ENCODE measurements at places on chromosomes 7 and 10.
A peak's percentile ranks its signal among the peaks of the same experiment; 100 is the strongest.

DNA sequence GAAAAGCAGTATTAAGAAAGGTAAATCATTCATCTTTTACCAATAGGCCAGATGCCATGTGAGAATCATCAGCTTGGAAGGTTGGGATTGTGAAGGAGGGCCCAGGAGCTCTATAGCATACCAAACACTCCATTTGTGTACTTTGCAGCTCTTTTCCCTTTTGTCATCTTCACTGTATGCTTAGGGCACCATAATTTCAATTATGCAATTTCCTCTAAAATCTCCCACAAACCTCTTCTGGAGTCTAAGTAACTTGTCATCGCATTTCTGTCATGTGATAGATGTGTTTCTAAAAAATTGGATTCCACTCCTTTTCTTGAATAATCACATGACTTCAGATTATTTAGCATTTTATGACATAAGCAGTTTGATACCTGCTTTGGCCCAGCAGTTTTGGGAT, 17.9 kb downstream of the RPP30 start:
- no peak for DNase-seq

DNA sequence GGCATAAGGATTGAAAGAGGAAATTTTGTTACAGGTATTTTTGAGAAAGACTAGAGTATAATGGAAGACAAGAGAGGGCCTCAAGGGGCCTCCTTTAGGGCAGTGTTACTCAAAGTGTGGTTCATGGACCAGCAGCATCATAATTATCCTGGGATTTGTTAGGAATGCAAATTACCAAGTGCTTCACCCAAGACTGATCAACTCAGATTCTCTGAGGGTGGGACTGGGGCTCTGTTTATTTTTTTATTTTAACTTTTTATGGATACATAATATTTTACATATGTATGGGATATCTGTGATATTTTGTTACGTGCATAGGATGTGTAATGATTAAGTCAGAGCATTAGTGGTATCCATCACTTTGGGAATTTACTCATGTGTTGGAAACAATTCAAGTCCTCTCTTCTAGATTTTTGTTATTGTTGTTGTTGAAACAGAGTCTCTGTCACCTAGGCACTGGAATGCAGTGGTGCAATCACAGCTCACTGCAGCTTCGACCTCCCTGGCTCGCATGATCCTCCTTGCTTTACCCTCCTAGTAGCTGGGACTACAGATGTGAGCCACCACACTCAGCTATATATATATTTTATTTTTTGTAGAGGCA, 2.2 kb upstream of the KCTD7 start:
- no peak for DNase-seq

DNA sequence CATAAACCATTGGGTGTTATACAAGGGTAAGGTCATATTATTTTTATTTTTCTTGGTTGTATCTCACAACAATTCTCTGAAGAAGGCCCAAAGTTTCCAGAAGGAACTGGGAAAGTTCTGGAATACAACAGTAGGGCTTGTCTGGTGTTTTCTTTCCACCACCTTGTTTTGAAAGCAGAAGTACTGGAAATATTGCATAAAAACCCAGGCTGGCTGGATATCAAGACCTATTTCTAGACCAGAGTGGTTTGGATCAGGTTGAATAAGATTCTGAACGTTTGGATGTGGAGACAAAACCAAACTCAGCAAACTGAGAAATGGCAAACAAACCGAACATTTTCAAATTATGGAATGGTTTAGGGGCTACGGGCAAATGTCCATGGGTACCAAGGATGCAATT, 182.6 kb upstream of the FZD8 start:
- DNase-seq = no peak

- no peak for DNase-seq
These were observed 235.9 kb upstream of the PRSS1 start for GRCh38 chr7:142513178-142513955.

- DNase-seq = no peak
These were observed 534 bp upstream of the ACBD5 start for GRCh38 chr10:27241010-27241651.

GRCh38 chr10:26555719-26556368, 117.7 kb downstream of the APBB1IP start:
- no peak for DNase-seq

DNA sequence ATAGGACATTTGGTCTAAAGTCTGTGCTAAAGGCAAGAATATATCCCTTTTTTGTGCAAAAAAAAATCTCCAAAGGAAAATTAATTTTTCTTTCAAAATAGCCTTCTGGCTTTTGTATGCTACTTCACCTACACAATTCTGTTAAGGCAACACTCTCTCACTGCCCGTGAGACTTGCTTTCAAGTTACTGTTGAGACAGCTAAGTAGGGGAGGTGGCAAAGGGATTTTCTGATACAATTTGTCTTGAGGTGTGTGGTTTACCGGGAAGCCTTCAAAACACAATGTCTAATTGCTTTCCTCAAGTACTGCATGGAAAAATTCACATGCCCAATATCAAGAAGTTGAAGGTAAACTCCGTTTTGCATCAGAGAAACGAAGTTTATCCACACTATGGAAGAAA, 50.8 kb upstream of the RSU1 start:
- no peak for DNase-seq

GRCh38 chr10:111347386-111348013, 270.7 kb downstream of the ADRA2A start:
- DNase-seq = no peak

DNA sequence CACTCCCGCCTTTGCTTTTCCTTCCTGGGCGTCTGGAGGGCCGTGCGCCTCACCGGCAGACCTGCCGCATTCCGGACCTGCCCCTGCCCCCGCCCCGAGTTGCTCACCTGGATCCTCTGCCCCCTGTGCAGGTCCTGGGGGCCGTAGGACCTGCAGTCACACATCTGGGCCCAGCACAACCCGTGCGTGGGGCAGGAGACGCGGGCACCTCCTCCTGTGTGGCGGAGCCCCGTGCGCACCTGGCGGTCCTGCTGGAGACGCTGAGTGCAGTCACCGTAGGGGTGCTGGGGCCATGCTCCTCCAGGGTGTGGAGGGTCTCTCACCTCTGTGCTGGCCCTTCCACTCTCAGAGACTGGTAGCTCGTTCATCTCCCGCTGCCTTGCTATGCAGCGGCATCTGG, 85.5 kb downstream of the DNAJB6 start:
- DNase-seq = no peak

DNA sequence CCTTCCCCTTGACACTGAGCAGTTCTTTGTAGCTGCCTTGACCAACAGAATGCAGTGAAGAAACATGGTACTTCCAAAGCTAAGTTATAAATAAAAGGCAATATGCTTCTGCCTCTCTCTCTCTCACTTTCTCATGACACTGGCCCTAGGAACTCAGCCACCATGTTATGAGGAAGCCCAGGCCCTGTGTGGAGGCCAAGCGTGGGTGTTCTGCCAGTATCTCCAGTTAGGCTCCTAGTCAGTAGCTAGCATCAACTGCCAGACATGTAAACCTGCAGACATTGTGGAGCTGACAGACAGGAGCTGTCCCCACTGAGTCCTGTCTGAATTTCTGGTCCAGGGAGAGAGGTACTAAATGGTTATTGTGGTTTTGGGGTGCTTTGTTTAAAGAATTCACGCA, 45.2 kb downstream of the TMEM209 start:
- DNase-seq = no peak

DNA sequence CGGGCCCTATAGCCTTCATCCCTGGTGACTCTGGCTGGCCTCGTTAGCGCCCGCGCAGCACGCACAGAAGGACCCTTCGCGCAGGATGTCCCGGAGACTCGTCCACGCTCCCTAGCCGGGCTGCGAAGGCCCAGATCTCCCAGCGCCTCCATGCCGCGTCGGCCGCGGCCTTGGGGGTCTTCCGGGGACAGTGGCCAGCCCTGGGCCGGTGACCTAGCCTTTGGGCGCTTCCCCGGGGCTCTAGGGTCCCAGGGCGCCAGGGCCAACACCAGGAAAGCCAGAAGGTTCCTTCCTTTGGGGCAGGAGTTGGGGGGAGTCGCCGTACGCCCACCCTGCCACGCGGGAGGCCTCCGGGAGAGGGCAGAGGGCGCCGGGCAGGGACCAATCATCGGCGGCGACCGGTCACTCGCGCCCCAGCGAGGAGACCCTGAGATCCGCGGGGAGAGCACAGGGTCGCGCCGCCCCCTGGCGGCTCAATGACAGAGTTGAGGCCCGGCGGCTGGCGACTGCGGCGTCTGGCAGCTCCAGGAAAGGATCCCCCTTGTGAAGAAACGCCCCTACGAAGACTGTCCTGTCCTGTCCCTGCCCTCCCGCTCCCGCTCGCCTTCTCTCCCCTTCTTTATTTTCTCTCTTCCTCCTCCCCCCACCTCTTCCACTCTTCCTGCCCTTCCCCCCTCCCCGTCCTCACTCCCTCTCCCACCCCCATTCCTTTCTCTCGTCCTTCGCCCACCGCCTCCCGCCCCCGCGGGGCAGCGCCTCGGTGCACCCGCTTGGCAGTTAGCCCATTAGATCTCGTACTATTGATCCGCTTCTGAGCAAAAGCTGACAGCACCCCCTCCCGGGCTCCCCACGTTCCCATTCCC, 62.3 kb upstream of the LBX1 start:
- peak; percentile 86 for DNase-seq

DNA sequence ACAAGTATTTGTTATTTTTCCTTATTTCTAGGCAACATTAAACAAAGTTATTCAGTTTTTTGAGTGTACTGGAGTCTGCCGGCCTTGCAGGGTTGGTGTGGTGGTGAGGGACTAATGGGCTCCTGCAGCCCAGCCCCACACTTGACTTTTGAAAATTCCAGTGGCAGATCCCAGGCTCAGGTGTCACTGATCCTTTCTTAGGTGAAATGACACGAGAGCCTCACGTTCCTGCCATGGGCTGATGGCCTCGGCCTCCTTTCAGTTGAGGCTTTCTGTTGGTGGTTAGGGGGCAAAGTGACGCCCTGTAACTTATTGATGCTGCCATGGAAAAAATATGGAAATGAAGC, 117.9 kb downstream of the NKX6-2 start:
- no peak for DNase-seq

- DNase-seq = no peak
These were observed 26.8 kb downstream of the CFAP69 start for GRCh38 chr7:90271753-90272152.

DNA sequence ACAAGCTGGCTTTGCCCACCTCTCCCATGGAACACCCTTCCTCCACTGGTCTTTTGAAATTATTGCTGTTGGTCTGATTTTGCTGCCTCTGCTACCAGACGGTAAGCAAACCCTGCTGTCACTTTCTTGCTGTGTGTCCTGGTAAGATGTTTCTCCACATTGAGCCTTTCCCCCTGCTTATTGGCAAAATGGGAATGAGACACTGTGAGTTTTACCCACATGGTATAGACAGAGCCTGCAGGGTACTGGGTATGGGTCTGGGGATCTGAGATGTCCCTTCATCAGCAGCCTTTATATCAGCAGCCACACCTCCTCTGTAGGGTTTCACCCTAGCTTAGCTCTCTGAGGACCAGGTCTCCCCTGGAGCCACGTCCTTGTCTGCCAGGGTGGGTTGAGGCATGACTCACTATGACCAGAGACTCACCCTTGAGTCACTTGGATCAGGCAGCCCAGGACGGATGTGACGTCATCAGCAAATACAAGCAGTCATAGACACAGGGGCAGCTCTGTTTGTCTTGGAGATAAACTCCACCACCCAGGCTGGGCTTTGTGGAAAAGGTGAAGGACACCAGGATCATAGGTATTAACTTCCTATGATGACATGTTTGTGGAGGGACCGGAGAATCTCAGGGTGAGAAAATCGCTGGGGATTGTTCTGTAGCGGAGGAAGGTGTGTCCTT, 17.9 kb upstream of the BAIAP2L1 start:
- DNase-seq = peak; percentile 72

DNA sequence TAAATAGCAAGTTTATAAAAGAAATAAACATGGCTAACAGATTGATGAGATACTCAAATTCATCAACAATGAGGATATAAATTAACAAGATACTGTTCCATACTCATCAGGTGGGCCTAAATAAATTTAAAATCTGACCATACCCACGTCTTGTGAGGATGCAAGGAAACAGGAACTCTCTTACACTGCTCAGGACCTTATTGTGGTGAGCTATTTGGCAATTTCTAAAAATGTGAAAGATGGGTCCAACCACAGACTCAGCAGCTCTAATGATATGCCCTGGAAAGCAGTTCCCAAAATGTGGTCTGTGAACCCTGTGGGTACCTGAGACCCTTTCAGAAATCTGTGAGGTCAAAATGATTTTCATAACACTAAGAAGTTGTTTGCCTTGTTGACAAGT, 21.5 kb downstream of the RPP38 start:
- DNase-seq = no peak

- no peak for DNase-seq
These were observed 52.1 kb downstream of the HDAC9 start for GRCh38 chr7:18547509-18548187.

- DNase-seq = no peak
These were observed 51.3 kb upstream of the STEAP4 start for GRCh38 chr7:88357781-88358525.

- DNase-seq = no peak
These were observed 126.4 kb downstream of the GNAT3 start for GRCh38 chr7:80385508-80385907.

GRCh38 chr7:7795203-7795602, 76.8 kb upstream of the RPA3 start:
- no peak for DNase-seq

GRCh38 chr10:1747590-1748157, 10.3 kb upstream of the ADARB2 start:
- DNase-seq = no peak

DNA sequence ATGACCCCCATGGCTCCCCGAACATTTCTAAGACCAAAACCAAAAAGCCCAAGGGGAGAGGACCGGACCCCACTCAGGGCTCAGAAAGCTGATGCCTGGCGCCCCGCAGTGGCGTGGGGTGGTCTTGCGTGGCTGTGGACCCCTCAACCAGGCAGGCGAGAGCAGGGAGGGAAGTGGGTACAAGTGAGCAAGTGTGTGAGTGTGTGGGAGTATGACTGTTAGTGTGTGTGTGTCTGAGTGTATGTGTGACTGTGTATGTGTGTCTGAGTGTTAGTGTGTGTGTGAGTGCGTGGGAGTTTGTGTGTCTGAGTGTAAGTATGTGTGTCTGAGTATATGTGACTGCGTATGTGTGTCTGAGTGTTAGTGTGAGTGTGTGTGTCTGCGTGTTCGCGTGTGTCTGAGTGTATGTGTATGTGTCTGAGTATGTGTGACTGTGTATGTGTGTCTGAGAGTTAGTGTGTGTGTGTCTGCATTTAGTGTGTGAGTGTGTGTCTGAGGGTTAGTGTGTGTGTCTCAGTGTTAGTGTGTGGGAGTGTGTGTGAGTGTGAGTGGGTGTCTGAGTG, 34.0 kb upstream of the INSIG1 start:
- no peak for DNase-seq

DNA sequence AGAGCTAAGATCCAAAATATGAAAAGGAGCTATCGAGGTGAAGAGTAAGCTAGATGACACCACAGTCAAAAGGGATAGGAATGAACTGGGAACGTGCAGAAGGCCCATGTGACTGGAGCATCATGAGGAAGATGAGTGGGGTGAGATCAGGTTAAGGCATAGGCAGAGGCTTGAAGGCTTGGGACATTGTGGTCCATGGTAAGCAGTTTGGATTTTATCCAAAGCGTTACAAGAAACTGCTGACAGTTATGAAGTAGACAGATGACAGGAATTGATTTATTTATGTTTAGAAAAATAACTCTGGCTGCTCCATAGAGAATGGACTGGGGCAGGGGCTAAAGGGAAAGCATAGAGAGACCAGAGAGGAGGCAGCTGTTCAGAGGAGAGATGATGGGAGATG, 18.1 kb upstream of the PANK1 start:
- no peak for DNase-seq

Measured in HTR-8/SVneo (cell line).